Stimulated activated CD4-positive, alpha-beta T cell treated with anti-CD3 and anti-CD28 coated beads, Interleukin-1b, Interleukin-23, amount 100 ng/mL, for 1 hour (primary cell): ENCODE measurements at places on chromosomes 1 and 21.
A peak's percentile ranks its signal among the peaks of the same experiment; 100 is the strongest.

- no peak for DNase-seq
Measured at GRCh38 chr1:92461364-92462097, 25.2 kb downstream of the GFI1 start.

- DNase-seq = peak; percentile 2
Measured at GRCh38 chr1:238252033-238252802, 361.5 kb upstream of the ZP4 start.

GRCh38 chr1:235783148-235783776 is 83.4 kb downstream of the LYST start:
- no peak for DNase-seq

DNA sequence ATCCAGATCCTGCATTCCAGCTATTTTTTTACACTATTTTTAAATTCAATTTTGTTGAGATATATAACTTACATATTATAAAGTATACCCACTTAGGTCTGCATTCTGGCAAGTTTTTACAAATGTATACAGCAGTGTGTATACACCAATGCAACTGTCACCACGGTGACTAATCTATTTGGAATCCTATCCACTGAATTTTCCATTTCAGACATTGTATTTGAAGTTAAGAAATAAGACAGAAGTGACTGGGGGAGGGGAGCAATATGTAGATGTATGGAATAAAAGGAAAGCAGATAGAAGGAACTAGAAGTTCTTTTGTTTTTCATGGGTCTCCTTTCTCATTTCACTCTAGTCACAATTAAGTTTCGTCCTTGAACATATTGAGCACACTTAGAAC is 431.5 kb upstream of the CHRM3 start:
- no peak for DNase-seq

DNA sequence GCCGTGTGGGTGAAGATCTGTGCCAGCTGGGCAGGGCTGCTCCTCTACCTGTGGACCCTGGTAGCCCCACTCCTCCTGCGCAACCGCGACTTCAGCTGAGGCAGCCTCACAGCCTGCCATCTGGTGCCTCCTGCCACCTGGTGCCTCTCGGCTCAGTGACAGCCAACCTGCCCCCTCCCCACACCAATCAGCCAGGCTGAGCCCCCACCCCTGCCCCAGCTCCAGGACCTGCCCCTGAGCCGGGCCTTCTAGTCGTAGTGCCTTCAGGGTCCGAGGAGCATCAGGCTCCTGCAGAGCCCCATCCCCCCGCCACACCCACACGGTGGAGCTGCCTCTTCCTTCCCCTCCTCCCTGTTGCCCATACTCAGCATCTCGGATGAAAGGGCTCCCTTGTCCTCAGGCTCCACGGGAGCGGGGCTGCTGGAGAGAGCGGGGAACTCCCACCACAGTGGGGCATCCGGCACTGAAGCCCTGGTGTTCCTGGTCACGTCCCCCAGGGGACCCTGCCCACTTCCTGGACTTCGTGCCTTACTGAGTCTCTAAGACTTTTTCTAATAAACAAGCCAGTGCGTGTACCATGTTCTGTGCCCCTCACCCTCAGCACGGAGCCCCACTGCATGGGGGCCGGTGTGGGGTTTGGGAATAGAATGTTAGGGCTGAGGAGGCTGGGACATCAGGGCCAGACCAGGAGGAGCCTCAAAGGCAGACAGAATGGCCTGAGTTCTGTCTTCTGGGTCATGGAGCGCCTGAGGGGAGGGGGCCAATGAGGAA is 21.3 kb downstream of the SERINC2 start:
- no peak for DNase-seq

DNA sequence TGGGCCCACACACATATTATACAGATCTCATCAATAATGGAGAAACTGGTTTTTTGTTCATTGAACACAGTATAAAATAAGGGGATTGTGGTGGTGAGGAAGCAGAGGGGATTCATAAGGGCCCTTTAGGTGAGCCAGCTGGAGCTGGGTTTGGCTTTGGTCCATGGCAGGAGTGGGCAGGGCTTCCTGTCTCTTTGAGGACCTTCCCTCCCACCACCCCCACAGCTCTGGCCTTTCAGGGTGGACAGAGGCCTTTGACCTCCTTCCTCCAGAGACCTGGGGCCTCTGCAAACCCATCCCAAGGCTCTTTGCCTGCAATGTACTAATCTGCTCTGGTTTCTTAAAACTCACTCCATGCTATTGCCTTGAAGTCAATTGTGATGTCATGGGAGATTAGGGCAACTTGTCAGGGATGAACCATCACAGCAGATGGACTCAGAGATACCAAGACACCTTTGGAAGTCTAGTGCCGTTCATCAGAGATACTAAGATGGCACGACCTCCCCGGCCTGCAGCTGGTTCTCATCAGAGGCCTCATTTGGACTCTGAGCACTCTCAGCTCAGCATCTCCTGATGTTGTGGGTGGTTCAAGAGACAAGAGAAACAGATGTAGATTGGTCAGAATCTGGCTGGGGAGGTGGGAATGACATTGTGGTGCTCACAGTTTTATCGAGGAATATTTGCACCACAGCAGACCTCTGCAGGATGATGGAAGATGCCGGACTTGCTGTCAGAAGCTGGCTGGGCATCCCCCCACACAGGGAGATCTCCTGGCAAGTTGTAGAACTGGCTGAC is 37.9 kb downstream of the LHX4 start:
- no peak for DNase-seq

DNA sequence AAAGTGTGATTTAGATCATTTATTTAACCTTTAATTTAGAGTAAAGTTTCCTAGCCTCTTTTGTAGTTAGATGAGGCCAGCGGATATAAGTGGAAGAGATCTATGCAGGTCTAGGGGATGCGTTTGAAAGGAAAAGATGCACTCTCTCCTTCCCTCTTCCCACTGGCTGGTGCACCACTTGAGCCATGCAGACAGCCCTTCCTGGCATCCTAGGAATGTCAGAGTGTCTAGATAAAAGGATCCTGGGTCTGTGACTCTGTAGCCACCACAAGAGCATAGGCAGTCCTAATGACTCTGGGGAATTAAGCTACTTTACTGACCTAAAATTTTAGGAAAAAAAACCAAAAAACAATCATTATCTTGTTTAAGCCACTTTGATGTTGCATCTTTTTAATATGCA is 16.0 kb upstream of the STUM start:
- no peak for DNase-seq

- no peak for DNase-seq
Measured at GRCh38 chr1:6578624-6579373, 995 bp upstream of the ZBTB48 start.

DNA sequence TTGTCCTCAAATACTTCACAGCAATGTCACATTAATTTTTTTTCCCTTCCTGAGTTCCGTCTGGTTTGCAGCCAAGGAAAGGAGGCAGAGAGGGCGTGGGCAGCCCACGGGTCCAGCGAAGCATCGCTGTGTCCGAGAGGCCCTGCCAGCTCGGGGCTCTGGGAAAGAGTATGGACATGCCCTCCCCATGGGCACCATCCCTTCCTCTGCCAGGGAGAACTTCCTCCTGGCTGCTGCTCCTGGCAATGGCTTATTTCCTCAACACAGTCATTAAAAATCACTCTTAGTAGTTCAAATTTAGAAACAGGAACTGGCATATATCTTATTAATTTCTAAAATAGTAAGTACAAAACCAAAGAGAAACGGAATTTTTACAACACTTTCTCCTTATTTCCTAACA is 115.4 kb downstream of the RIPK4 start:
- DNase-seq = no peak

GRCh38 chr1:94597701-94598100 is 56.1 kb upstream of the F3 start:
- no peak for DNase-seq

GRCh38 chr1:219160967-219161366 is 12.7 kb upstream of the LYPLAL1 start:
- no peak for DNase-seq

DNA sequence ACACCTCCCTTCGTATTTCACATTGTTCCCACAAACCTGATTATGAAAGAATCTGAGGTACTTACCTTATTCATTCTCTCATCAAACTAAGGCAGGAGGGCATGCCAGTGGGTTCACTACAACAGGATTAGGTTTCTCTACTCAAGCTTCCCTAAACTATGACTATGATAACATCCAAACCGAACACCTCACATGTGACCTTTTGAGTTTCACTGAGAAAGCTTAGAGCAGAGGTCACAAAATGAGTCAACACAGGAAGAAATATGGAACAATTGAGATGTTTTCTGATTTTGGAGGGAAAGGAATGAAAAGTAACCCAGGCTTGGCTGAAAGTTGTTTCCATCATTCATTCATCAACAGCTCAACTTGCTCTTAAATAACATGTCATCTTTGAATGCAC is 24.1 kb downstream of the UBR4 start:
- DNase-seq = no peak

GRCh38 chr1:75233302-75233929 is 99.2 kb downstream of the LHX8 start:
- no peak for DNase-seq

DNA sequence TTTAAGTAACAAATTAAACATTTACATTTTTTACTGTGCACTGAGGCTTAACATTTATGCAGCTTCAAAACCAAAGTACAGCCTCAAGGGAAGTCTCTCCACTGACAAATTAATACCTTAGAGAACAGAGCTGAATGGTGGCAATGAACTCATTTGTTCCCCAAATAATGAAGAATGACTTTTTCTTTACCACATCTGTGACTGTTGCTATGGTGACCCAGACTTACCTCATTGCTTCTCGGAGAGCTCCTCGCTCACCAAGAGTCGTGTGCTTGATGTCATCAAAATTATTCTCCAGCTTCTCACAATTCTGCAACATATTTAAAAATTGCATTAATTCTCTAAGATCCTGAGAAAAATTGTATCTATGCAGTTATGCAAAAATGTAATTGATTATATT is 92.9 kb downstream of the DPYD start:
- DNase-seq = no peak

DNA sequence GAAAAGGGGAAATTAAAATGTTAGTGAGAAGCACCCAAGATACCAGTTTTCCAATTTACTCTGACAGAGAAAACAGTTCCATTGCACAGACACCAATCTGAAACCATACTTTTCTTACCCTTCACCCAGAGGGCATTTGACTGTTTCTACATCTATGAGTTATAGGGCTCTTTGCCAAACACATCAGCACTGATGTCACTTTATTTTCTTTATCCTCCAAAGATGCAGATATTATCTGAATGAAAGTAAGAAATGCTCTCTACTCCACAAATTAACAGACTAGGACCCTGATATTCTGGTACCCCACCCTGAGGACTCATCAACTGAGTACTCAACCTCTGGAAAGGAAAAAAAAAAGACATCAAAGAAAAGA is 24.2 kb upstream of the PEX19 start:
- no peak for DNase-seq

DNA sequence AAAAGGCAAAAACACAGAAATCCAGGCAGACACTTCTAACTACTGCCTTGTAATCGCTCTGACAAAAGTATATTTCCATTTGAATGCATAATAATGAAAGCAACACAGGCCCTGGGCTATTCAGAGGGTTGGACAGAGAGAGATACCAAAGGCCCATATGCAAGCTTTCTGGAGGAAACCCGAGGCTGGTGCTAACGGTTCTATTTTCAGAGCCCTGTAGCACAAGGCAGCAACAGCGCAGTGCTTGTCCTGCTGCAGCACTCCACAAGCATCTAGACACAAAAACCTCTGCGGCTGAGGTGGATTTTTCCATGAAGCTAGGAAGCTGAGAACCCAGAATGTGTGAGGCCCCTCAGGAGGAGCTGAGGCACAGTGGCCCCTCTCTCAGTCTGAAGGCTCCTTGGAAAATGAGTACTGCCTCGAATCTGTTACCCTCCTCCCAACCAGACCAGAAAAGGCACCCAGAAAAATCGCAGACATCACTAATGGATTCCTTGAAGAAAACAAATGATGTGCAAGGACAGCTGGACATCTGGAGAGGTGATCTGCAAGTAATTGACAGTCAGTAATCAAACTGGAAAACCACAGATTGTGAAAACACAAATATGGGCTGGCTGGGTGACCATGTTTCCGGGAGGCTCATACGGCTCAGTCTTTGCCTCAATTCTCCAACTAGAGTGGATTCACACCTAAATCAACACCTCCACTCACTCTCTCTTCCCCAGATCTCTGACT is 54.0 kb downstream of the COLGALT2 start:
- no peak for DNase-seq

GRCh38 chr1:8425150-8425780 is 107.4 kb downstream of the SLC45A1 start:
- no peak for DNase-seq

DNA sequence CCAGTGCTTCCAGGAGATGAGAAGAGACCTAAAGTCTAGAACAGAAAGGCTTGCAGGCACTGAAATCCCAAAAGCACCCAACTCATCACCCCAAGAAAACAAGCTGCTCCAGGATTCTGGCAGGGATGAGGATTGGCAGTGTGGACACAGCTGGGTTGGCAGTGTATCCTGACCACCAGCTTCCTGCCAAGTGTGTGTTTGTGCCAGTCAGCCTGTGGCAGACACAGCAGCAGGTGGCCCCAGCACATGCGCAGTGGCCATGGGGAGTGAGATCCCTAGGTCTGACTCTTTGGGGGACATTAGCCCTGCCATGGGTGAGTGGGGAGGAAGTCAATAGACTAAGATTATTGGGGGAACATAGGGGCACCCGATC is 8.7 kb upstream of the SNAPIN start:
- no peak for DNase-seq

- DNase-seq = no peak
Measured at GRCh38 chr1:167562702-167563101, 9.1 kb upstream of the CREG1 start.

- no peak for DNase-seq
Measured at GRCh38 chr1:20476265-20477038, 9.6 kb downstream of the CAMK2N1 start.

- DNase-seq = no peak
Measured at GRCh38 chr1:1041092-1041523, 21.2 kb downstream of the AGRN start.

- no peak for DNase-seq
Measured at GRCh38 chr1:16231331-16232315, 5.4 kb downstream of the CPLANE2 start.

DNA sequence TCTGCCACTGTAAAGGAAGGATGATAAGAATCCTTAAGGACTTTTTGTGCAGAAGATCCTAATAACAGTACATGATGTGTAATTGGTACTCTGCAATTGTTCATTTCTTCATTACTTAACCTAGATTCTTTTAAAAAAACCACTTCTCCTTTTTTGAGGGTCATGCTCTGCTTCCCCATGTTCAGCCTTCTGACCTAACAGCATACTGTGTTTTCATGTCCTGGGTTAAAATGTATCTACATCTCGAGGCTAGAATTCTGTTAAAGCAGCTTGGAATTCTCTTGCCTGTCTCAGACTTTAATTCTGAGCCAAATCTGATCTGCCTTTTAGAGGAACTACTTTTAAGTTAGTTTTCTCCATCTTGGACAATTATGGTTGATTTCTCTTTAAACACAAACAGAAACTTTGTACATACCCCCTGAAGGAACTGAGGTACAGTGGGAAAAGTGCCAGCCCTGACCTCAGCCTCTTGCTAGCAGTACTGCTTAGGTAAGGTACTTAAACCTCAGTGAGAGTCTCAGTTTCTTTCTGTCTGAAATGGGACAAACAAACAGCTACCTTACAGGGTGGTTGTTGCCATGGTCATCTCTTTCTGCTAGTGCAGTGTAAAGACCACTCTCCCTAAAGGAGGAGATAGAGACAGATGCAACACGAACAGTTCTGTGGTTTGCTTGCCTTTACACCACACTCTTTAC is 103.2 kb upstream of the DYNLT5 start:
- DNase-seq = no peak

GRCh38 chr1:248393050-248393449 is 9.8 kb upstream of the OR2T1 start:
- DNase-seq = no peak

GRCh38 chr1:22037520-22037919 is 15.0 kb upstream of the CDC42 start:
- no peak for DNase-seq

GRCh38 chr1:185644531-185644930 is 89.7 kb upstream of the HMCN1 start:
- DNase-seq = no peak

GRCh38 chr21:35316933-35317332 is 267.8 kb upstream of the RUNX1 start:
- DNase-seq = no peak
